Activated gamma-delta T cell treated with Interleukin-2 at 50 U/mL for 16 hours (primary cell): ENCODE measurements at places on chromosomes 2 and 18.

DNA sequence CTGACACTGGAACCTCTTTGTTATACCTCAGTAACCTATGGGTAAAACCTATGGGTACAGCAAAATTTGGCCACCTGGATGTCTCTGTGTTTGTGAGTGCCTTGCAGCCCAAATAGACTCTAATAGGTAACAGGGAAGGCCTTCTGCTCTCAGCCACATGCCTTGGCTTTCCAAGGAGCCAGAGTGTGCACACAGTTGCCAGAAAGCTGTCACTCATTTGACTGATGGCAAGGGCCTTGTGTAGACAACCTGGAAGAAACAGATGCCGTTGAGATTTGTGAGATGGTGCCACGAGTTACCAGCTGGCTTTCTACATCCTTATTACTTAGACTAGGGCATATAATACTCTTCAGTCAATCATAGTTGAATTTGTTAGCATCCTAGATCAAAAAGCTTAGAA lies 90.1 kb upstream of the RAB12 start:
- no peak for DNase-seq

DNA sequence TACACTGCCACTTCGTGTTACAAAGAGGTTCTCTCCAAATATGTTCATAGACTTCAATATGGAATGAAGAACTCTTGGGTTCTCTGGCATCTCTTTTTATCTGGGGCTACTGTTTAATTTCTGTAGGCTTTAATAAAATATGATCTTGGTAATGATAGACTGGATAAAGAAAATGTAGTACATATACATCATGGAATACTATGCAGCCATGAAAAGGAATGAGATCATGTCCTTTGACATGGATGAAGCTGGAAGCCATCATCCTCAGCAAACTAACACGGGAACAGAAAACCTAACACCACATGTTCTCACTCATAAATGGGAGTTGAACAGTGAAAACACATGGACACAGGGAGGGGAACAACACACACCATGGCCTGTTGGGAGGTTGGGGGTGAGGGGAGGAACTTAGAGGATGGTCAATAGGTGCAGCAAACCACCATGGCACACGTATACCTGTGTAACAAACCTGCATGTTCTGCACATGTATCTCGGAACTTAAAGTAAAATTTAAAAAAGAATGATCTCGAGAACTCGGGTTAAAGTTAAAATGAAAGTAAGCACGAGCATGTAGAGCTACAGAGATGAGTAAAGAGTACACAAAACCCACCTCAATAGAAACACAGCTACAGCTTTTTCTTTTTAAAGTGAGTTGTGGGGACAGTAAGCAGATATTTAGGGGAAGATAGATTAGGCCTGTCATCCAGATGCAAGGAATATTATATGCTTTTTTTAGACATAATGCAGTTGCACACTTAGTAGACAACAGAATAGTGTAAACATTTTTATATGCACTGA lies 102.3 kb downstream of the SGPP2 start:
- no peak for DNase-seq

- no peak for DNase-seq
Measured at GRCh38 chr2:3036432-3037125, 341.0 kb downstream of the EIPR1 start.

GRCh38 chr2:63735263-63735662 lies 106.4 kb upstream of the UGP2 start:
- no peak for DNase-seq

DNA sequence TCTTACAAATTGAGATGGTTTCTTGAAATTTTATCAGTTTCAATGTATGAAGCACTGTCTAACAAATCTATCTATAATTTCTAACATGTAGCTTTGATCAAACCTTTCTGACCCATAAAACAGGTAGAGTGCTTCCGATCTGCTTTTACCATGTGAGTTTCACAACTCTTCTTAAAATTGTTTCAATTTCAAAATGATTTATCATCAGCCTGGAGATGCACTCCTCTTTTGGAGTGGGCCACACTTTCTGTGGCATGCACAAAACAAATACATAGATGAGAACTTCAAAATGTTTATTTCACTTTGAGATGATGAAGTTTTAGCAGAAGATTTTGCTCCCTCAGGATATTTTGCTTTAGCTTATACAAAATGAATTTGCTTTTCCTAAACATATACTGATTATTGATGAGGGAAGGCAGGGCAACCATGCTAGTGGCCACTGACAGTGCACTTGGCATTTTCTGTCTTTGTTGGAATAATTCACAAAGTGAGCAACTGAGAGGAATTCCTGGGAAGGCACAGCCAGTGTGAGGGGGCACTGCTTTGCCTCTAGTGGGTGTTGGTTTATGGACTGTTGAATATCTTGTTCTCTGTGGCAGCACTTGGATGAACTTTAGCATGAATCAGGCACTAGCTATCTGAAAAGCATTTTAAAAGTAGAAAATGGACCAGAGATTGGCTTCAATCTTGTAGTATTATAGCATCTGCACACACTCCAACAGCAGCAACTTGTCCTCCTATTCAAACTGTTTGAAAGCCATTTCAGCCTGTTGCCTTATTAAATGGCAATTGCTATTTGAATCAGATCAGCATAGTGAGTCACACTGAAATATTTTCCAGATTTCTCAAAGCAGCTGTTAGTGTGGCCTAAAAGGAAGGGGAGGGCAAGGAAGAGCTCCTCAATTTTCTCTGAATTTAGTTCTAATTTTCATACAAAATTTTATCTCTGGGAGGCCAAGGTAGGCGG lies 193.2 kb downstream of the CCDC85A start:
- DNase-seq, result no peak

- DNase-seq, result no peak
Measured at GRCh38 chr2:19003554-19003953, 354.9 kb downstream of the OSR1 start.
